SK-N-SH treated with all-trans-retinoic acid at 6 μM for 48 hours (cell line): ENCODE measurements at places on chromosomes 16 and 17.

GRCh38 chr16:73126525-73126853 lies 78.6 kb upstream of the ZFHX3 start:
- no peak for ATAC-seq

GRCh38 chr16:77612596-77612995 lies 109.7 kb upstream of the NUDT7 start:
- ATAC-seq: no peak

GRCh38 chr16:85908889-85909589 lies 10.1 kb downstream of the IRF8 start:
- no peak for ATAC-seq

DNA sequence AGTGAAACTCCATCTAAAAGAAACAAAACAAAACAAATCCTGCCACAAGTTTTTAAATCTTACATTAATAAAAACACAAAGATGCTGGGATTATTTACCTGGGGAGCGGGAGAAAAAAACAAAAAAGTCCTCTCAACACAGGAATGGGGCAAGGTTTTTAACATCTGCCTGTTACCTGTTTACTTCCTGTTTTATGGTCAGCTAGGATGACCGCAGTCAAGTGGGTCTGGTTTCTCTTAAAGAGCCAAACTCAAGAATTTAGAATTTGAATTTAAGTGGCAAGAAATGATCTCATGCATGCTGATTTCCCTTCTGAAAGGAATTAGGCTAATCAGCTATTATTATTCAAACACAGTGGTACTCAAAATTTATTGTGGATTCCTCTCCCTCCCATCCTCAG lies 39.7 kb upstream of the TBC1D3K start:
- no peak for ATAC-seq

GRCh38 chr17:71934520-71934919 lies 186.3 kb upstream of the SOX9 start:
- no peak for ATAC-seq

DNA sequence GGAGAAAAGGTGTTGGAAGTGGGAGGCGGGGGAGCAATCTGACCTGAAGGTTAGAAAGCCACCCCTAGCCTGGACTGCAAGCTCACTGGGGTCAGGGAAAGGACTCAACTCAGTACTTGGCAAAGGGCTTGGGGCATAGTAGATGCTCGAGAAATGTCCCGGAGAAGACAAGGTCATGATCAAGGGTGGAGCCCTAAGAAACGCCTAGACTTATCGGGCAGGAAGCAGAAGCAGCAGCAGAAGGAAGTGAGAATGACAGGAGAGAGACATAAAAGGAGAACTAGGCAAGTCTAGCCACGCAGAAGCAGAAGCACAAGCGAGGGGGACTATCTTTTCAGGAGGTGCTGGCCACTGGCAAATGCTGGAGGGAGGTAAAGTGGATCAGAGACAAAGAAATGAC lies 10.2 kb downstream of the COTL1 start:
- no peak for ATAC-seq
